Fibroblast of villous mesenchyme (primary cell): ENCODE measurements at places on chromosomes 13 and 19. TPM values are rescaled to one million over a fixed set of nuclear protein-coding genes. Genes with fewer than 3 reads are reported as not detected.

GRCh38 chr19:13764821-13765394 is 586 bp downstream of the MRI1 start:
- no peak for DNase-seq

DNA sequence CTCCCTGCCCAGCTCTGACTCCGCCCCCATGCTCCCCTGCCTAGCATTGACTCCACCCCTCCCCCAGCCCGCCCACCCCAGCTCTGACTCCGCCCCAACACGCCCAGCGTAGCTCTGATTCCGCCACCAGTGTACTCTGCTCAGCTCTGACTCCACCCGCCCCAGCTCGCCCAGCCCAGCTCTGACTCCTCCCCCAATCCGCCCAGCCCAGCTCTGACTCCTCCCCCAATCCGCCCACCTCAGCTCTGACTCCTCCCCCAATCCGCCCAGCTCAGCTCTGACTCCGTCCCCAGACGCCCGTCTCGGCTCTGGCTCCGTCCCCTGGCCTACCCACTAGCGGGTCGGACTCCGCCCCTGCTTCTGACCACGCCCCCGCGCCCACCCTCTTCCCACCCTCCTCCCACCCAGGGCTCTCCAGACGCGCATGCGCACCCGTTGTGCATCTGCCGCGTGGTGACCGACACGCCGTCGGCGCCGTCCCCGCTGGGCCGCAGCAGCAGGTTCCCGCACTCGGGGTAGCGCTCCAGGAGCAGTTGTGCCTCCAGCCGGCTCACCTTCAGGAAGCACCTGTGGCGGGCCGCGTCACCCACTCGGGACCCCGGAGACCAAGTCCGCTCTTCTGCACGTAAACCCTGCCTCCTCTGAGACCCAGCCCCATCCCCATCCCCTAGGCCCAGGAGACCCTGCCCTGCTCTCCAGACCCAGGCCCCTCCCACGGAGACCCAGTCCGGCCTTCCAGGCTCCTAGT is 10.2 kb downstream of the STAP2 start:
- DNase-seq = peak; percentile 96

- no peak for DNase-seq
Observed at GRCh38 chr13:111345682-111346081, 25.2 kb downstream of the TEX29 start.

DNA sequence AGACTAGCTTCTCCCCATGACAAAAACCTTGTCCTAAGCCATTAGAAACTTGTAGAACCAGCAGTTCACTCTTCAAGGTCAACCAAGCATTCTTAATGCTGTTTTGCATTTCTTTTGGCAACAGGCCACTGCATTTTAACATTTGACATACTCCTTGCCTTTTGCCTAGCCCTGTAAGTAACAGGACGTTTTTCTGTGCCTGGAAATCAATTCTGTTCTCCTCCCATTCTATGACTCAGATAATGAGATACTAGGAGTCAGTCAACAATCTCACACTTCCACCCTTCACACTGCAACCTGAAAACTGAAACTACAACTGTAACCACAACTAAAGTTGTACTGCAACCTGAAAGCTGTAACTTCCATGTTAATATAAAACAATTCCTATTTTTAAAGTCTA is 268.7 kb downstream of the MZT1 start:
- DNase-seq = peak; percentile 10

- no peak for DNase-seq
Observed at GRCh38 chr13:26468265-26468801, 89.2 kb upstream of the WASF3 start.

GRCh38 chr19:51240866-51241265 is 10.0 kb upstream of the SIGLECL1 start:
- DNase-seq = no peak

DNA sequence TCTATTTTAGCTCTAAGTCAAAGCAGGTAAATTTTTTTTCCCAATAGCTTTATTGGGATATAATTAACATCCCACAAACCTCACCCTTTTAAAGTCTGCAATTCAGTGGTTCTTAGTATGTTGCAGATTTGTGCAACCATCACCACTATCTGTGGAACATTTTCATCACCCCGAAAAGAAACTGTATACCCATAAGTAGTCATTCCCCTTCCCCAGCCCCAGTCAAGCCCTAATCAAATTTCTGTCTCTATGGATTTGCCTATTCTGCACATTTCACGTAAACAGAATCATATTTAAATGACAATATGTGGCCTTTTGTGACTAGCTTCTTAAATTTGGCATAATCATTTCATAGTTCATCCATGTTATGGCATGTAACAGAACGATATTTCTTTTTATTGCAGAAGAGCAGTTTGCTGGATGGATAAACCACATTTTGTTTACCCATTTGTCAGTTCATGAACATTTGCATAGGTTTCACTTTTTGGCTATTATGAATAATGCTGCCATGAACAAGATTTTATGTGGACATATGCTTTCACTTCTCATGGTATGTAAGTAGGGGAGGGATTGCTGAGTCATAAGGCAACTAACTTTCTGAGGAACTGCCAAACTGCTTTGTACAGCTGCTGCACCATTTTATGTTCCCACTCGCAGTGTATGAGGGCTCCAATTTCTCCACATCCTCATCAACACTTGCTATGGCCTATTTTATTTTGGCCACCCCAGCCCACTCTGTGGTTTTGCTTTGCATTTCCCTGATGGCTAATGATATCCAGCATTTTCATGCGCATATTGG is 10.9 kb downstream of the SLC46A3 start:
- DNase-seq = peak; percentile 96

- DNase-seq = peak; percentile 17
Observed at GRCh38 chr19:6065685-6066374, 44.5 kb downstream of the RFX2 start.

- peak; percentile 76 for DNase-seq
Observed at GRCh38 chr13:99339736-99340397, 32.7 kb upstream of the GPR183 start.

DNA sequence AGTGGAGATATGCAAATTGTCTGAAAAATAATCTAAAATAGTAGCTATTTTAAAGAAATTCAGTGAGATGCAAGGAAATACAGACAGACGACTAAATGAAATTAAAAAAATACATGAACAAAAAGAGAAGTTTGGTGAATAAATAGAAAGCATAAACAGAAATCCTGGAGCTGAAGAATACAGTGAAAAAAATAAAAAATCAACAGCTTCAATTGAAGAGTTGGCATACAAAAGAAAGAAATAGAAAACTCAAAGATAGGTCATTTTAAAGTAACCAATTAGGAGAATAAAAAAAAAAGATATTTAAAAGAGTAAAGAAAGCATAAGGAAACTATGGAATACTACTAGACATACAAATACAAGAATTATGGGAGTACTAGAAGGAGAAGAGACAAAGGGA is 2191.5 kb upstream of the PCDH20 start:
- DNase-seq = no peak

GRCh38 chr13:42612021-42612765 is 38.2 kb downstream of the TNFSF11 start:
- DNase-seq = no peak

GRCh38 chr19:17348700-17349099 is 11.3 kb downstream of the GTPBP3 start:
- no peak for DNase-seq

- no peak for DNase-seq
Observed at GRCh38 chr13:48175185-48175584, 57.8 kb upstream of the ITM2B start.

DNA sequence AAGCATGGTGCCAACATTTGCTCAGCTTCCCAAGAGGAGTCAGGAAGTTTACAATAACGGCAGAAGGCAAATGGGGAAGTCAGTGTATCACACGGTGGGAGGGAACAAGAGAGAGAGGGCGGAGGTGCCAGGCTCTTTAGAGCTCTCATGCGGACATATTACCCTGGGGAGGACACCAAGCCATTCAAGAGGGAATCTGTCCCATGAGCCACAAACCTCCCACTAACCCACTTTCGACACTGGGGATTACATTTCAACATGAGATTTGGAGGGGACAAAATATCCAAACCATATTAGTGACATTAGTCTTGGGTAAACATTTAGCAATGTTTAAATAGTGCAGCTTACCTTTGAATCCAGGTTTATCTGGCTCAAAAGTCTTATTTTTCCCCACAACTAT is 69.9 kb downstream of the SLAIN1 start:
- no peak for DNase-seq

GRCh38 chr19:56933014-56933705 is 92.6 kb upstream of the PEG3 start:
- DNase-seq = no peak

DNA sequence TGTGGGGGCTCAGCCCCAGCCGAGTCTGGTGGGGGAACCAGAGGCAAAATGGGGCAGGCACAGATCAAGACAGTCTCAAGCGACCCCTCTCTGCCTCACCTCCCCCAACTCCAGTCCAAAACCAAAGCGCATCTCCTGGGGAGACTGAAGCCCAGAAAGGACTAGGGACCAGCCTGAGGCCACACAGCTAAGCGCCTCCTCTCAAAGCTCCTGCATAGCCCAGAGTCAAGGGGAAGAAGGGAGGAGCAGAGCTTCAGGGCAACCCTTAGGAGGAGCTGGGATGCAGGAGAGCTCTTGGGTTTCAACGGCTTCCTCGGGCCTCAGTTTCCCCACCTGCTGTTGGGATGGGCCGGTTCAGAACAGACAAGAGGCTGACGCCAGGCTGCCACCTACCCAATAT is 19.9 kb upstream of the SEMA6B start:
- DNase-seq = no peak

DNA sequence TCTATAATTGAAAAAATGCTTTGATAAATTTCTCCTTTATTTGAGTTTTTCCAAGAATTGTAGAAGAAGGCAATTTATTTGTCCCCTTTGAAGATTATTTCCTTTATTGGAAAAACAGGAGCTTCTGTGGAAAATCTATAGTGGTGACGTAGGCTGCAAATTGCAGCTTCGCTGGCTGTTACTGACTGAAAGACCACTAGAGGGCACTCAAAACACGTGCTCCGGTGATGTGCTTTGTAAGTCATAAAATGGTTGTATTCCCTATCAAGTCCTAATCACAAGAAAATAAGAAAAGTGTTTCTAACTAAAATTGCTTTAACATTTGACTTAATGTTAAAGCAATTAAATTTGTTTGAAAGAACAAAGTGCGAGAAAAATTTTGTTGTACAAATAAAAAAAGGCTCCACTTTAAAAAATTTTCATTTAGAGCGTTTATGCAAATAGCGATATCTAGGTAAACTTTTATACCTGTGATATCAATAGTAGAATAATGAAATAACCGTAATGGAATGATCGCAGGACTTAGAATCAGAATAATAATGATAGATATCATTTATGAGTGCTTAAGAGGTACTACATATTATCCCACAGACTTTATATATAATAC is 638.2 kb upstream of the SPRY2 start:
- DNase-seq = peak; percentile 59

KBTBD7 gene
- total RNA-seq = 5.8 and 8.6 TPM in 2 replicates

RASGRP4 gene
- not detected in 2 replicates for total RNA-seq

PCSK4 gene
- 1.3 and 1.9 TPM in 2 replicates for total RNA-seq

LRRC4B gene
- under 0.01 TPM in 1 of 2 replicates, not detected in the other for total RNA-seq

DEDD2 gene
- 14.8 and 15.1 TPM in 2 replicates for total RNA-seq

TPTE2 gene
- total RNA-seq = under 0.01 TPM in 1 of 2 replicates, not detected in the other

PLIN4 gene
- total RNA-seq = 0.32 and 0.43 TPM in 2 replicates

GRWD1 gene
- 25.1 and 38.4 TPM in 2 replicates for total RNA-seq

TNFRSF19 gene
- total RNA-seq = 95.7 and 139 TPM in 2 replicates
